Stimulated activated CD4-positive, alpha-beta T cell treated with anti-CD3 and anti-CD28 coated beads, Interleukin-15, amount 100 ng/mL, for 1 hour (primary cell): ENCODE measurements at places on chromosomes 7 and 10.

DNA sequence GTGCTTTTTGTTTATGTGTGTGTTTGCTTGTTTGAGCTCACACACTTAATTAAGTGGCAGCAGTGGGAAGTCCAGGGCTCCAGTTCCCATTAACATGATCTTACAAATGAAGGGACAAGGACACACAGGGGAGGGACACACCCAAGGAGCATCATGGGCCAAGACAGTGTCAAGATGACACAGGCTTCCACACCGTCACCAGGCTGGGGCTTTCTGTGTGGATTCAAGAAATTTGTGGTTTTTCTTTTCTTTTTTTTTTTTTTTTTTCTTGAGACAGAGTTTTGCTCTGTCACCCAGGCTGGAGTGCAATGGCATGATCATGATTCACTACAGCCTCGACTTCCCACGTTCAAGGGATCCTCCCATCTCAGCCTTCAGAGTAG is 173.6 kb downstream of the KIAA1217 start:
- no peak for DNase-seq

DNA sequence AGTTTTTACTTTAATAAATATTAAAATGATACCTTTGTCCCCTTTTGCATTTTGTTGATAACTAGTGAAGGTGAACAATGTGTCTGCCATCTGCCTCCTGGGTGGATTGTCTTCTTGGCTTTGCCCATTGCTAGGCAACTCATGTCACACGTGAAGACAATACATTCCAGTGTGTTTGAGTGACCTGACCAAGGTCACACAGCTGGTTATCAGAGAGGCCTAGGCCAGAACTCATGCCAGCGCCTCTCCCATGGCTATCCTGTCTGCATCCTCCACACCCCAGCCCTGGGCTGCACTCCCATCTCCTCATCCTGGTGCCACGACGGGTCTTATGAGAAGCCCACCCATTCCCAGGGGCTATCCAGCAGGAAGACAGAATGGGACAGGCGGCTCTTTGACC is 108.7 kb downstream of the PLCE1 start:
- no peak for DNase-seq

GRCh38 chr7:102188746-102189145 is 97.9 kb upstream of the SH2B2 start:
- DNase-seq: no peak

DNA sequence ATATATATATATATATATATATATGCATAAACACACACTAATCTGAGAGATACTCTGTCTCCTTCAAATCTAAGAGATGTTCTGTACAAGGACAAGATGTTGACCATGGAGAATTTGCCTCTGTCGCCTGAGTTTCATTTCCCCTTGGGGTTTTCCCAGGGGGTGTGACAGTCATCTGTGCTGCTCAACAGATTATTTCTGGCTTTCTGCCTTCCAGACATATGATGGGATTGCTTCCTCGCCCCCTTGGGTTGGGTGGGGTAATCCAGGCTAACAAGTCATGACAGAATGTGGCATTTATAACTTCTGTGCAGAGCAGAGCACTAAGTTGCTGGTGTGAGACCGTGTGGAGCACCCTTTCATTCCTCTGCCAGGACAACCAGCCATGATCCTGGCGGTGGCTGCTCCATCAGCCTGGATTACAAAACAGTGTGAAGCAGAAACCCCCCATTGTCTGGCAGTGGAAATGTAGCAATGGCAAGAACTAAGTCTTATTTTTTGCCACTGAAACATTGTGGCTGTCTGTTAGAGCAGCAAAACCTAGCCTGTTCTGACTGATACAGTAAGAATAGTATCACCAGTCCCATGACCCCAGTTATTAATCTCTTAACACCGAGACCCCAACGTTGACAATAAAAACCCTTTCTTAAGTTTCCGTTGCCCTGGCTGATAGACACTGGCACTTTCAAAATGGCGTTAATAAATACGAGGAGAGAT is 13.7 kb upstream of the USP6NL start:
- DNase-seq: no peak

- DNase-seq: no peak
These were observed 860 bp downstream of the RPP30 start for GRCh38 chr10:90872648-90873020.

- no peak for DNase-seq
These were observed 396.6 kb upstream of the KLF6 start for GRCh38 chr10:4181621-4182049.

- no peak for DNase-seq
These were observed 225.8 kb downstream of the EXOC4 start for GRCh38 chr7:133478591-133479135.

DNA sequence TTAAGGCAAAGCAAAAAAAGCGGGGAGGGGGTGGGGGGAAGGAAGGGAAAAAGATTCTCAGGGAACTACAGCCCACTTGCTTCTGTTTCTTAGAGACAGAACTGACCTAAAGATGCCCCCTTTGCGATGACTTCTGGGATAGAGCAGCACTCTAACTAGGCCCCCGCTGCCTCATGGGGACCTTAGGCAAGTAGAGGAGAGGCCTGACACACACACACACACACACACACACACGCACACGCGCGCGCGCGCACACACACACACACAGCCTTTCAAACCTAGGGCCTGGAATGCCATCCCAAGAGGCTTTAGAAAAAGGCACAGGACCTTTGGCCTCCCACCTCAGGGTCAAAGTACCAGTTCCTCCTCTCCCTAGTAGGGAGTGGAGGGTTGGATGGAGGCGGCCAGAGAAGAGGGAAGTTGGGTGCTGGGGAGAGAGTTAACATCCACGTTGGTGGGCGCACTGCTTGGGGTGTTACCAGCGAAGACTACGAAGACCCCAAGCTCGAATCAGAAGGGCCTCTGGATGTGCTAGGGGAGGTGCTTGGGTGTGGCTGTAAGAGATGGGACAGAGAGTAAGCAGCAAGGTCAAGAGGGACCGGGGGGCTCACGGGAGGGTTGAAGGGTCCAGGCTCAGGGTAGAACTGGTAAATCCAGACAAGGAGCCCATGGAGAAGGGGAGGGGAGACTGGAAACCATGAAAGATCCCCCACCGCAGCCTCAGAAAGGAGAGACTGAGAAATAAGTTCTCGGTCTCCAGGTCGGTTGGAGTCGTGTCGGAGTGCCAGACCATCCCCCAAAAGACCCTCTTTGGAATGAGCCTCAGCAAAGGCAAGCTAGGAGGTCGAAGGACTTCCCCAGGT is 1.2 kb upstream of the COL1A2 start:
- DNase-seq: no peak

DNA sequence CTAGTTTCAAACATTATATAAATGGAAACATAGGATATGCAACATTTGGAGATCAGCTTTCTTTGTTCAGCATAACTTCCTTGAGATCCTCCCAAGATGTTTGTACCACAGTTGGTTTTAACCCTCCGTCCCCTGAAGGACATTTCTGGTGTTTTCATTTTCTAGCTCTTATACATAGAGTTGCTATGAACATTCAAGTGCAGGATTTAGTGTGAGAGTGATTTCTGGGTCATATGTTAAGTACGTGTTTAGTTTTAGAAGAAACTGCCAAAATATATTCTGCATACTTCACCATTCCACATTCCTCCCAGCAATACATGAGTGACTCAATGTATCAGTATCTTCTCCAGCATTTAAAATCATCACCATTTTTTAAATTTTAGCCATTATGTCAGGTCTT is 588.7 kb upstream of the PFKP start:
- no peak for DNase-seq

GRCh38 chr7:114365791-114366190 is 48.8 kb upstream of the FOXP2 start:
- no peak for DNase-seq

DNA sequence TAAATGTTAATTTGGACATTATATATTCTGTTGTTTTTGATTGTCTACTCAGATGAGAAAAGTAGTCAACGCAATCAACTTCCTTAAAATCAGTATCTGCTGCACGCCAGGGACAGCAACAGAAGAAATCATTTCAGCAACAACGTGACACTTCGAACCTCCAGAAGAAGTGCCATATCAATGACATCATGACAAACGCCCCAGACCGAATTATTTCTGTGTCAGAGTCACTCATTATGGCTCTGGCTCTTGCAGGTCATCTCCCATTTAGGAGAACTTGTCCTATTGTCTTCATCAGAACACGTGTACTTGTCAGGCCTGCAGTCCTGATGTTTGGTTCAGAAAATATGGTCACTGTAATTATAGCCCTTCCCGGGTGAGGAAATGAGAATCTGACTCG is 276.3 kb downstream of the ADARB2 start:
- DNase-seq: no peak

- DNase-seq: no peak
These were observed 77.1 kb downstream of the ENO4 start for GRCh38 chr10:116926426-116926825.

DNA sequence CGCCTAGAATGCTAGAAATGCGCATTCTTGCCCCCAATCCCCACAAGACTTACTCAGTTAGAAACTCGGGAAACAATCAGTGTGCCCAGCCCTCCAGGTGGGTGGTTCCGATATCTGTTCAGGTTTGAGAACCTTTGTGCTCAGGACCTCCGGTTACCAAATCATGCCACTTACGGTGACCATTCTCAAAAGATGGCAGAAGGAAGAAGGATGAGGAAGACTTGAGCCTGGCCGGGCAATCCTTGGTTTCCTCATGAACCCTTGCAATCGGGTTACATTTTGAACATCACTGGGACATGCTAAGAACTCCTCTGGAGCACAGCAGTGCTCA is 52.1 kb downstream of the RBM17 start:
- DNase-seq: no peak

GRCh38 chr10:50254479-50254878 is 3.2 kb upstream of the ASAH2 start:
- DNase-seq: no peak

DNA sequence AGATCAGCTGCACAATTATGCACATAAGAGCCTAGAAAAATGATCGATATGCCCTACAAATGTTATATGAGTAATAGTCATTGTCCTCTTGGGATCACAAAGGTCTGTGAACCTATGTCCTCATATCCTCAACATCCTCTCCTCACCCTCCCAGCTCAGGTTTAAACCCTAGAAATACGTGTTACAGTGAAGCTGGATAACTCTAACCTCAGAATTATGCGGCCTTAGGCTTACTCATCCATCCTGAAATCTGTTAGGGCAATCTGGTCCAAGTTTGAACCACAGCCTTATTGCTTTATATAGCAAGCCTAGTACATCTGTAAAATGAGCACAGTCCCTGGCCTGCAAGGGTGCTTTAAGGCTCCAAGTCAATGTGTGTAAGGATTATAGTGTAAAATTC is 84.2 kb upstream of the FRMD4A start:
- no peak for DNase-seq

DNA sequence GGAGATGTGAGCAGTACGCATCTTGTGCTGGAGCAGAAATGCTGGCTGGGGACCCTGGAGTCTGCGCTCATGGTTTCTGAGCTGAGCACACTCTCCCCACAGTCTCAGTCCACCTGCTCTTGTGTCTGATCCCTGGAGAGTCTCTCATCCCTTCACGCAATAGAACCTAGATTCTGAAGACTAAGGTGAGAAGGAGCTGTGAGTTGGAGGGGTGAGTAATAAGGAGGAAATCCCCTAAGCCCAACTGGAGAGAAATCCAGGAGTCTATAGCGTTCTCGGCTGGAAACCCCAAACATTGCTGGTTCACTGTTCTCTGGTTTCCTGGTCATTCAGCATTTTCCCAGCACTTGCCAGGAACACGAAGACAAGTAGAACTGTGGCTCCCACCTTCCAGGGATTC is 68.3 kb upstream of the SMNDC1 start:
- DNase-seq: no peak

DNA sequence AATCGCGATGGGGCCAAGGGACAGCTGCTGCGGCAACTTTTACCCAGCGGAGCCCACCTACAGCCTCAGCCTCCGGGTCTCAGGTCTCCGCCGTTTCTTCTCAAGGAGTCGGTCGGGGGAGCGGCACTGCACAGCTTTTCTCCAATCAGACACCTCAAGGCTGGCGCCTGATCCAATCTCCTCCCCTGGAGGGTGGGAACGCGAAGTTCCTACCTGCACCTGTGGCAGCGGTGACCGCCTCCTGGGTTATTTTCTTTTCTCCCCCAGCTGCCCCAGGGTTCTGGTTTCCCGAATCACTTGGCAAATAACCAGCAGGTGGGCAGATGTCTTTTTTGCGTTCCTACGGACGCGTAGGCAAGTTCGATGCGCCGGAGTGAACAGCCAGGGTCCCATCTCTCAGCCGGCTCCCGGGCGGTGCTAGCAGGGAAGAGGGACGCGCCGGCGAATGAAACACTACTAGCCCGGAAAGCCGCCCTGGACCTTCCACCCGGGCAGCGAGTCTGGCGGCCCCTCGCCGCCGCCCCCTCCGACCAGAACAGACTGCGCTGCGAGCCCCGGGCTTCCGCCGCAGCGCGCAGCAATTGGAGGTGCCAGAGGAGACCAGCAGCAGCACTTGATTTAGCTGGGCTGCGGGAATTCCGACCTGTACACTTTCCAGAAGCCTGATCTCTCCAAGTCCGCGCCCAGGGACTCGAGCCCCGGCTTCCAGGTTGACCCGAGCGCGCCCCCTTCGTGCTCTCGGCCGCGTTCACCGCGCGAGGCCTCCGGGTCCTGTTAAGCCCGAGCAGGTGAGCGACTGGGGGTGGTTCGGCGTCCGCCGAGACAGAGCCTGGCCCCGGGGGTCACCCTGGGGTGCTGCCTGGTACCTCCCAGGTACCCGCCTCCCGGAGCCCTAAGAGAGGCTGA is at the start of gene PRR15:
Gene PRR15, plus strand, starts transcription at position 246 of the 906 bp plus-strand sequence. CDS start 2,495 bp downstream, outside the sequence.
- DNase-seq: no peak

DNA sequence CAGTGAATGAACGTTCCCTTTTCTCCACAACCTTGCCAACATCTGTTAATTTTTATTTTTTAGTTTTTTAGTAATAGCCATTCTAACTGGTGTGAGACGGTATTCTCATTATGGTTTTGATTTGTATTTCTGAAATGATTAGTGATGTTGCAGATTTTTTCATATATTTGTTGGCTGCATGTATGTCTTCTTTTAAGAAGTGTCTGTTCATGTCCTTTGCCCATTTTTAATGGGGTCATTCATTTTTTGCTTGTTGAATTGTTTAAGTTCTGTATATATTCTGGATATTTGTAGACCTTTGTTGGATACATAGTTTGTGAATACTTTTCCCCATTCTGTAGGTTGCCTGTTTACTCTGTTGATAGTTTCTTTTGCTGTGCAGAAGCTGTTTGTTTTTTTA is 73.9 kb upstream of the MSRB2 start:
- DNase-seq: no peak

DNA sequence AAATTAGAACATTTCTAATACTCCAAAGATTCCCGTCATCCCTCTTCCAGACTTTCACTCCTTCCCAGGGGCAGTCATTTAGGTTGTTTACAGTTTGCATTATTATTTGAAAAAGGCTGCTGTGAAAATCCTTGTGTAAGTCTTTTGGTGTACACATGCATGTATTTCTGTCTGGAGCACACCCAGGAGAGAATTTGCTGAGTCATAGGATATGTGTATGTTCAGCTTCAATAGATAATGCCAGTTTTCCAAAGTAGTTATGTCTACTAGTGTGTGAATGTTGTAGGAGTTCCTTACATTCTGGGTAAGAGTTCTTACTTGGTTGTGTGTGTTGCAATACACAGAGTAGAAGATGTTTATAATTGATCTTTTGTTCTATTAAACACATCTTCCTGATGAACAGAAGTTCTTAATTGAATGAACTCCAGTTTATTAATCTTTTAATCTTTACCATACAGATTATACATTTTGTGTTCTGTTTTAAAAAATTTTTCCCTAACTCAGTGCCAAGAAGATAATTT is 25.3 kb downstream of the CROT start:
- DNase-seq: no peak
